ENCODE measurements at places on chromosomes 1 and 21.

GRCh38 chr1:187306710-187307415 is 478.1 kb downstream of the PLA2G4A start:
- DNase-seq = no peak

GRCh38 chr1:3584915-3585314 is 26.4 kb downstream of the MEGF6 start:
- DNase-seq = no peak

- DNase-seq = no peak
Measured at GRCh38 chr1:221937155-221937953, 195.5 kb upstream of the DUSP10 start.

DNA sequence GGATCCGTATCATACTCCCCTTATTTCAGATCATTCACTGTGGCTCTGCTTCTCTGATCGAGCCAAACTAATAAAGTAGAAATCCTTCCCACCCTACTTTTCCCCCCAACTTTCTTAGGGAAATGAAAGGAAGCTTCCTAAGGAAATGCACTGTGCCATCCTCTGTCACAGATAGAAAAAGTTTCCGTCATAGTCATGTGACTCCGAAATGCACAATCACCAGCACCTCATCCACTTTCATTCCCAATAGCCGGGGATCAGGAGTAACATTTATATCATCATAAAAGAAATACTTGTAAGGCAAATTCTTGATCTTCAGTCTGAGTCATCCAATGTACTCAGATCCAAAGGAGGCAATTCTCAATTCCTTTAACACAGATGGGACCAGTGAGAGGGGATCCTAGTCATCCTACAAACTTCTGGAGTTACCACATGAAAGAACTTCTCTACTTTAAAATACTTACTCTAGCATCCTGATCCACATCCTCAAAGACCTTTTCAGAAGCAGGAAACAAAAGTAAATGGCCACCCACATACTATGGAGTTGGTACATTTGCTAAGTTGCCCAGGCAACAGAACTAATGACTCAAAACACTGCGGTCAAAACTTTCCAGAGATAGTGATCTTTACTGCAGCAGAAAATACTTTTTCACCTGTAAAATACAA is 97.8 kb upstream of the ZC3H11B start:
- no peak for DNase-seq

DNA sequence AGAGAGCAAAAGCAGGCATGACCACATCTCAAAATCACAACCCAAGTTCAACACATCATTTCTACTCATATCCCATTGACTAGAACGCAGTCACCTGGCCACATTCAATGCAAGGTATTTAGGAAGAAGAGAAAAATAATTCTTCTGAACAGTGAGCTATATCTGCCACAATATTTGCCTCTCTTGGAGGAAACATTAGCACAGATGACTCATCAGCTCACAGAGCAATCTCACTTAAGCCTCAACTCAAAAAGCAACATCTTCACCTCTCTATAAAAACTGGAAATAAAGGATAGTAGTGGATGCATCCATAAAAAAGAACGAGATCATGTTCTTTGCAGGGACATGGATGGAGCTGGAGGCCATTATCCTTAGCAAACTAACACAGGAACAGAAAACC is 143.9 kb upstream of the FMN2 start:
- no peak for DNase-seq

DNA sequence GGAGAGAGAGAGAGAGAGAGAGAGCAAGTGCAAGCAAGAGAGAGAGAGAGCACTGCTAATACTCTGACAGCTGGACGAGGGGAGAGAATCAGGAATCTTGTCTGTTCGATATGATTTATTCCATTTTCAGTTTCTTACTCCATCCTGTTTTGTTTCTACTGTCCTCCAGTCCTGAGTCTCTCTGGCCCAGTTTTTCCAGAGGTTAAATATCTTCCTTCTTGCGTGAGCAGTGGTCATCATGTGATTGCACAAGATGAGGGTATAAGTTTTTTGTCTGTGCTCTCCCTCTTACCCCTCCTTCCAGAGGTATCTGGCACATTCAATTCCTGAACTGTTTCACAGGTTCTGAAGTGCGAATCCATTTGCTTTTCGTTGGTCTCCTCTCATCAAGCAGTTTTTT is 16.8 kb downstream of the UBE2U start:
- no peak for DNase-seq

GRCh38 chr1:50705699-50706098 is 254.4 kb downstream of the FAF1 start:
- DNase-seq = no peak

DNA sequence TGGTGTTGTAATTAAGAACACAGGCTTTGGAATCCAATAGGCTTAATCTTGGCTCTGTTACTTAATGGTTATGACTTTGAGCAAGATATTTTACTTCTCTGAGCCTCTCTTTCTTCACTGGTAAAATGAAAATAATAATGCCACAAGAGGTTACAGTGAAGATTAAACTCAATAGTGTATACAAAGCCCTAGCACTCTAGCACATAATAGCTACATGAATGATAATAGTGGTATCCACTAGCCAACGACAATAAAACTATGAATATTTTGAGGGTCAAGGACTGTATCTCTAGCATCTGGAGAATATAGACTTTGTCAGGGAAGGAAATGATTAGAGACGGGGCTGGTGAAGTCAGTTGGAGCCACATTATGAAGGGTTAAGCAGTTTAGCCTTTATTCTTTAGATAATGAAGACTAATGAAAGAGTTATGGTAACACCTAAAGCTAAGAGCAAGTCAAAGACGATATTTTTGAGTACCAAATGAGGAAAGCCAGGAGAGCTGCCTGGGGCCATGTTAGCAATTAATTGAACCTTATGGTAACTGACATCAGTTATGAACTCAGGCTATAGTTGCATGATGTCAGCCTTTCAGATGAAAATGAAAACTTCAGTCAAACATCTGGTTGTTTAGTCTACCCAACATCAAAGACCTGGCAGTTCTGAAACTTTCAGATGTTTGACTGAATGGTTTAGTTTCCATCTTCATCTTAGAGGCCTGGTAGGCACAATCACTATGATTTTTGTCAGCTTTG is 32.8 kb upstream of the RNF11 start:
- no peak for DNase-seq

- DNase-seq = no peak
Measured at GRCh38 chr1:94106716-94107115, 14.2 kb downstream of the ABCA4 start.

DNA sequence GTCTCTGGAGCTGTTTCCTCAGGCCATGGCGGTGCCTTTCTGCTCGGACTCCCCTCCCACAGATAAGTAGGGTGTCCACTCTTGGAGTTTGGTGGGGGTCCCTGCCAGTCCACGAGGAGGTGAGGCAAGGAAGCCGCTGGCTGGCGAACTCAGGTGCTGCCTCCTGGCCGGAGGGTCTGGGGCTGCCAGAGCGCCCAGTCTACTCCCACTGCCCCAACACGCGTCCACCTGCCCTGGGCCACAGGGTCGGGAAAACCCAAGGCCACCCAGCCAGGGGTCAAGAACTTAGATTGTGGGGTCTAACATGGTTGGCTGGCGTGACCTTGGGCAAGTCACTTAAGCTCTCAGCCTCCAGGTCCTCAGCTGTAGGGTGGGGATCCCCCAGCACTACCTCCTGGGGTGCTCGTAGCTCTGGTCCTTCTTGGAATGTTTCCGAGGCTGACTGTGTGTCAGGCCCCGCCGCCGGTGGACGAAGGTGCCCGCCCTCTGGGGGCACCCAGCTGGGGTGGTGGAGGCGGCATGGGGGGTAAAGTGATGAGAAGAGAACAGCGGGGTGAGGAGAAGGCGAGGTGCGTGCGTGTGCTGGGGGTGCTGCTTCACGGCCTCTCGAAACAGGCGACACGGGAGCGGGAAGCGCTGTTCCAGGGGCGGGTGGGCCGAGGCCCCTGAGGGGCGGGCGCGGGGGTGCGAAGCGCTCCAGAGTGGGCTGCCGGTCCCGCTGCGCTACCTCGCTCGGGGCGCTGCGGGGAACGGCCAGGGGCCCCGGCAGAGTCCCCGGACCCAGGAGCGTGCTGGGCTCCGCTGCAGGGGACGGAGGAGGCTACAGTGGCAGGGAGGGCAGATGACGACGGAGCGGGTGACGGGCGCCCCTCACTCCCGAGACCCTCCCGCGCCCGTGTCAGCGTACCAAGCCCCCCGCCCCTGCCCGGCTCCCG is 1.2 kb downstream of the SH2D5 start:
- peak; percentile 75 for DNase-seq

- no peak for DNase-seq
Measured at GRCh38 chr1:97837161-97837560, 83.7 kb downstream of the DPYD start.

GRCh38 chr1:54867717-54868057 is 19.3 kb downstream of the DHCR24 start:
- no peak for DNase-seq

- DNase-seq = no peak
Measured at GRCh38 chr21:45223236-45224185, 64.2 kb downstream of the POFUT2 start.

GRCh38 chr1:15542388-15543250 is 16.0 kb downstream of the DNAJC16 start:
- DNase-seq = no peak

DNA sequence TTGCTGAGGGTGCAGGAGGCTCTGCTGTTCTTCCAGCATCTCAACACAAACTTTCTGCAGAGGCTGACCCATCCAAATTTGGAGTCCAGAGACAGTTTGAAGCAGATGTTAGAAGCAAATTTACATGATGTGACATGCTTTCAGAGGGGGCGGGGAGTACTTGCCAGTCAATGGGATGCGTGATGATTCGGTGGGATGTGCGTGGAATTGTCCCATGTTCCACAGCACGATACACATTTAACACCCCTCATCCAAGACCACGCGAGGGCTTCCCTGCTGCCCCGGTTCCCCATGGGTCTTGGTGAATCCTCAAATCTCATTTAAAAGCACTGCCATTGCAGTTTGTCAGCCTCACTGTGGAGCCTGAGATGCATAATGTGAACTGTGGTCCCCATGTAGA is 78.6 kb upstream of the TLR5 start:
- peak; percentile 37 for DNase-seq

DNA sequence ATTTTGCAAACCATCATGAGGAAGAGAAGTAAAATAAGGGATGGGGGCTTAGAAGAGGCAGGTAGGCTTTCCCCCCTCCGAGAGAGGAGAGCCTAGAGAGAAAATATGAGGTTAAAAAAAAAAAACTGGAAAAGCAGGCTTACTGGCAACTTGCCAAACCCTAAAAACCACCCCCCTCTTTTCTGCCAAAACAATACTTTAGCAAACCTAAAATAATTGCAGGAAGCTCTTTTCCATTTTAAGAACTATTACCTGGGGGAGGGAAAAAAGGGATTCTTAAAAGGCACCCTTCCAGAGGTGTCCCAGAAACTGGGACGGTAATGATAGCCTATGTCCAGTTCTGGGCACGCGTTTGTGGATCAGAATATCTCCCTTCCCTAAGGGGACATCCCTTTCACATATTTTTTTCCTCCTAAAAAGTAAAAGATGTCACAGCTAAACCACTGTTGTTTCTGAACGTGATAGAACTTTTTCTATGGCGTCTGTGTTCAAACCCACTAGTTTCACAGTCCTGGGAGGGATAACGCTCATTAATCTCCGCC is 1.1 kb upstream of the NFIA start:
- no peak for DNase-seq

DNA sequence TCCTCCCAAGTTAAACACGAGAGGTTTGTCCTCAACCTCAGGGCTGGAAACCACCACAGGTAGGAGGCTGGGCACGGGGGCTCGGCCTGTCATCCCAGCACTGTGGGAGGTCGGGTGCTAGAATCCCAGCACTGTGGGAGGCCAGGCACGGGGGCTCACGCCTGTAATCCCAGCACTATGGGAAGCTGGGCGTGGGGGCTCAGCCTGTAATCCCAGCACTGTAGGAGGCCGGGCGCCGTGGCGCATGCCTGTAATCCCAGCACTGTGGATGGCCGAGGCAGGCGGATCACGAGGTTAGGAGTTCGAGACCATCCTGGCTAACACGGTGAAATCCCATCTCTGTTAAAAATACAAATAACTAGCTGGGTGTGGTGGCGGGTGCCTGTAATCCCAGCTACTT is 6.7 kb upstream of the CDK11A start:
- DNase-seq = no peak

DNA sequence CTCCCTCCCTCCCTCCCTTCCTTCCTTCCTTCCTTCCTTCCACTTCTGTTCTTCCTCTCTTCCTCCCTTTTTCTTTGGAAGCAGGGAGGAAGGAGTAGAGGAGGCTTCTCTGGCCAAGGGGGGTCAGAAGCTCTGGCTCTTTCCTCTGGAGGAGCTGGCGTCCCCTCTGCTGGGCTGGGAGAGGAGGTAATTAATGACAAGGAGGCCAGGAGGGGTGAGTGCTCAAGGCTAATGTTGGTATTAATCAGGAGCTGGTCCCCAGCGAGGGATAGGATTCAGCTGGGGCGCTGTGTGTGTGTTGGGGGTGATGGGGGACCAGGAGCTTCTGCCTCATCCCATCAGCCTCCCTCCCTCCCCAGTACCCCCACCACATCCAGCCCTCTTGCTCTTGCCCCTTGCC is 6.2 kb upstream of the PEAR1 start:
- DNase-seq = no peak

GRCh38 chr1:55052221-55053142 is 13.1 kb downstream of the PCSK9 start:
- DNase-seq = peak; percentile 69

GRCh38 chr1:198333744-198334143 is 176.9 kb downstream of the NEK7 start:
- DNase-seq = no peak

DNA sequence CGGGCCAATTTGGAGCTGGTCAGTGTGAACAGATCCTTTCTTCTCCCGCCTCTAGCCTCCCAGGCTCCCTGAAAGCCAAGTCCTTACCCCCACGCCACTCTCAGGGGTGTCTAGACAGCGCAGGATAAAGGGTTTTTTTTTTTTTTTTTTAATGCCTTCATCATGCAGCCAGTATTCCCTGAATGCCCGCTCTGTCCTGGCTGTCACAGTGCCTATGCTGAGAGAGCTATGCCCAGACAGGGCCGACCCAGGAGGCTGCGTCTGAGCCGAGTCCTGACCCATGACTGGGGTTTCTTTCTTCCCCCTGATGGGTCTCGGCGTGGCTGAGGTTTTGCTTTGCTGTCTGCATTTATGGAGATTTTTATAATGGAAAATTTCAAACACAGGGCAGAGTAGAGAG is 18.3 kb downstream of the SPSB1 start:
- DNase-seq = peak; percentile 65

GRCh38 chr1:30823627-30823968 is 66.0 kb upstream of the LAPTM5 start:
- peak; percentile 51 for DNase-seq

GRCh38 chr1:87927391-87928280 is 599.0 kb downstream of the LMO4 start:
- no peak for DNase-seq

DNA sequence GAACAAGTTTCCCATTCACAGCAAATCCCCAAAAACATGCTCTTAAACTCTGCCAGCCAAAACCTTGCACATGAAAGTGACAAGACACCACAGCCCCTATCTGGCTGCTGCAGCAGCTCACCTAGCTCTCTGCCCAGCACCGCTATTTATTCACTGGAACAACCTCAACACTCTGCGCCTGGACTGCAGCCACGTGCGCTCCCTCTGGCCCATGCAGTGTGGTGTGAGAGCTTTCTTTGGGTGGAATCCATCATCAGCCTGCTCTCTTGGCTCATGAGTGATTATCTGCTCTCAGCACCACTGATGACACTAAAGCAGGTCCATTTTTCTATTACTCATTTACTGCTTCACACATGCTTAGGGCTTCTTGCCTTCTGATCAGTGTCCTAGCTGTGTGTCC is 11.4 kb downstream of the KCNJ6 start:
- DNase-seq = no peak

GRCh38 chr21:46202592-46203202 is 18.4 kb upstream of the SPATC1L start:
- peak; percentile 34 for DNase-seq

Data from posterior vena cava (tissue), 2 donors.